Suppressor macrophage treated with lipopolysaccharide for 4 hours (primary cell): ENCODE measurements at places on chromosomes 13 and 19.

DNA sequence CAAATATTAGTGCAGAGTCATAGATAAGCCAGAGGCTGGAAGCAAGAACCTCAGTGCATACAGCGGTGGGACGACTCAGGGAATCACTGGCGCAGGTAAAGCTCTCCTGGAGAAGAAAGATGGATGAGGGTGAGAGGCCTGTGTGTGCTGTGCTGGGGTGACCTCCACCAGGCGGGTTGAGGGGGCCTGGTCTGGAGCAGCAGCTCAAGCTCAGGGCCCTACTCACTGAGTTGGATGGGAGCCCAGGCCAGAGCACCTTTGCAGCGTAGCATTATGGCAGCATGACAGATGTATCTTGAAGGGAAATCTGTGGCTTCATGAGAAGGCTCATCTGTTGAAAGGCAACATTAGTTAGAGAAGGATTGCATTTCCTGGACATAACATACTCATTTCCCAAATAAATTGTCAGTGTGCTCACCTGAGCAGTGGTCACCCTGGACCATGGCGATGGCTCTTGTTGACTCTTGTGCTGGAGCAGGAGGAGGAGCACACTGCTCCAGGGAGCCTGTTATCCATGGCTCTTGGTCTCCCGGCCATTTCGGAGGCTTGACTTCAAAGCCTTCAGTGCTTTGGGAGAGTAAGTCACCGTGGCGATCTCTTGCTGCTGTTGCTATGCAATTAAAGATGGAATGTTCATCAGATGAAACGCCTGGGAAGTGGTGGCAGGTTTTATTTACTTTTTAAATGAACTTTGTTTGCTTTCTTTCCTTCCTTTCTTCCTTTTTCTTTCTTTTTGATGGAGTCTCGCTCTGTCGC lies 25.0 kb downstream of the HNRNPM start:
- DNase-seq: no peak

DNA sequence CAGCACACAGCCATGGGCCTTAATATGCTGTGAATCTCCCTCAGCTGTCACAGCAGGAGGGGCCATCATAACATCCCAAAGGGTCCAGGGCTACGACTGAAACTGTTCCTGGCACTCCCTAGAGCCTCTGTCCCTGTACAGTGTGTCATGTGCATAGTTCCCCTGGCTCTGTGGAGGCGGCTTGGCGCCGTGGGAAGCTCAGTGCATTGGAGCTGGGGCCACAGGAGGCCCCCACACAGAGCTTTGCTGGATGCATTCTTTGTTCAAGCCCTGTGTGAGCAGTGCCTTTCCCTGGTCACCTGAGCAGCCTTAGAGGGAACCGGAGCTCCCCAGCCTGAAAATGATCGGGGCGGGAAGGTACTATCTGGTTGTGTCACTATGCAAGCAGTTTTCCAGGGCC lies 21.4 kb downstream of the UBXN6 start:
- no peak for DNase-seq

DNA sequence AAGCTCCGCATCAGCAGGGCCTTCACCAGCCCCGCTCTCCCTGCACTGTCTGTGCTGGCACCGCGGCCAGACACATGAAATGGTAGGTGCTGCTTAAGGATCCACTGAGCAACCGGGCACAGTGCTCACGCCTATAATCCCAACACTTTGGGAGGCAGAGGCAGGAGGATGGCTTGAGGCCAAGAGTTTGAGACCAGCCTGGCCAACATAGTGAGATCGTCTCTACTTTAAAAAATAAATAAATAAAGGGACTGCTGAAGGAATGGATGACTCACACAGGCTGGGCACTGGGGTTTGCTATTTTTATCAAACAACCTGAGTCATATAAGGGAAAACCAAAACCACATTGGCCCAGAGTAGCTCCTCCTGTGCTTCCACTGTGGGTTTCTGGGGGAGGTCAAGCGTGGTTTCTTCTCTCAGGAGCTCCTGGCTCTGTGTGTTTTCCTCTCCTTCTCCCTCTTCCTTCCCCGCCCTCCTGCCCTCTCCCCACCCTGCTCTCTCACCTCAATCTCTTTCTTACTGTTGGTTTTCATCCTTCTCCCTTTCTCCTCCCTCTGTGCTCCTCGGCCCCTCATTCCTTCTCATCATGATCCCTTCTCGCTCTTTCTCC lies 21.3 kb downstream of the VRK3 start:
- DNase-seq: peak; percentile 78

DNA sequence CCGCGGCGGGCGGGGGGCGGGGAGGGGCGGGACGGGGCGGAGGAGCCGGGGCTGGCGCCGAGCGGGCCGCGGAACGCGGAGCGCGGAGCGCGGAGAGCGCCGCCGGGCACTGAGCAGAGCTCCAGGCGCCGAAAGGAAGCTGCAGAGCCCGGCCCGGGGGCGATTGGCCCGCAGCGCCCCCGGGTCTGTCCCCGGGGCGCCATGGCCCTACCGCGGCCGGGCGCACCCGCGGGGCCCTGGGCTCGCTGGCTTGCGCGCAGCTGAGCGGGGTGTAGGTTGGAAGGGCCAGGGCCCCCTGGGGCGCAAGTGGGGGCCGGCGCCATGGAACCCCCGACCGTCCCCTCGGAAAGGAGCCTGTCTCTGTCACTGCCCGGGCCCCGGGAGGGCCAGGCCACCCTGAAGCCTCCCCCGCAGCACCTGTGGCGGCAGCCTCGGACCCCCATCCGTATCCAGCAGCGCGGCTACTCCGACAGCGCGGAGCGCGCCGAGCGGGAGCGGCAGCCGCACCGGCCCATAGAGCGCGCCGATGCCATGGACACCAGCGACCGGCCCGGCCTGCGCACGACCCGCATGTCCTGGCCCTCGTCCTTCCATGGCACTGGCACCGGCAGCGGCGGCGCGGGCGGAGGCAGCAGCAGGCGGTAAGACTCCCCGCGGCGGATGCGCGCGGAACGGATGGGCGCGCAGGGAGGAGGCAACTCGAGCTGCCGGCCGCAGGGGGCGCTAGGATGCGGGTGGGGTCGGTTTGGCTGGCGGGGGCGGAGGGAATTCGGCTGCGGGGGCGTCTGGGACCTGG lies at the start of gene PDE4A:
PDE4A (plus strand) TSS at position 95 of the 796 bp plus-strand sequence; CDS start at position 322, 227 bp downstream.
- peak; percentile 68 for DNase-seq

GRCh38 chr19:43438291-43439031 lies 23.8 kb downstream of the TEX101 start:
- peak; percentile 23 for DNase-seq

DNA sequence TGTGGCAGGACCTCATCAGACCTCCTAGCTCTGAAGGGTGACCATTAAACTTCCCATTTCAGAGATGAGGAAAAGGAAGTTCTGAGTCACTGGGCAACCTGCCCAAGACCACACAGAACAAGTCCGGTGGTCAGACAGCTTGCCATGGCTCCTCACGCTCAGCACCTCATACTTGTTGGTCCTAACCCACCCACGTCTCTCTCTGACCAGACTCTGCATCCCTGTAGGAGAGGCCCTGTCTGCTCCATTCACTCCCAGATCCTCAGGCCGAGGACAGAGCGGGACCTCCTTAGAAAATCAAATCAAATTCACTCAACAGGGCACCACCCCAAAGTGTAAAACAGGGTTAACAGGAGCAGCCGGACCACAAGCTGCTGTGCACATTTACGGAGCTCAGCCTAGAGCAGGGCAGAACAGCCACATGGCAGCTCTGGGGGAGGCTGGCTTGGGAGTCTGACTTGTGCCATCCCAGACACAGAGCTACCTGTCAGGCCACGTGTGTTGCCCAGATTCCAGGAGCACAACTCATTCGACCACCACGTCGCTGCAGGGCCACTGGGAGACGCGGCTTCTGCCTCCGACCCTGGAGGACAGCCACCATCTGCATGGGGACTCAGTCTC lies 1.7 kb downstream of the MIER2 start:
- peak; percentile 83 for DNase-seq

DNA sequence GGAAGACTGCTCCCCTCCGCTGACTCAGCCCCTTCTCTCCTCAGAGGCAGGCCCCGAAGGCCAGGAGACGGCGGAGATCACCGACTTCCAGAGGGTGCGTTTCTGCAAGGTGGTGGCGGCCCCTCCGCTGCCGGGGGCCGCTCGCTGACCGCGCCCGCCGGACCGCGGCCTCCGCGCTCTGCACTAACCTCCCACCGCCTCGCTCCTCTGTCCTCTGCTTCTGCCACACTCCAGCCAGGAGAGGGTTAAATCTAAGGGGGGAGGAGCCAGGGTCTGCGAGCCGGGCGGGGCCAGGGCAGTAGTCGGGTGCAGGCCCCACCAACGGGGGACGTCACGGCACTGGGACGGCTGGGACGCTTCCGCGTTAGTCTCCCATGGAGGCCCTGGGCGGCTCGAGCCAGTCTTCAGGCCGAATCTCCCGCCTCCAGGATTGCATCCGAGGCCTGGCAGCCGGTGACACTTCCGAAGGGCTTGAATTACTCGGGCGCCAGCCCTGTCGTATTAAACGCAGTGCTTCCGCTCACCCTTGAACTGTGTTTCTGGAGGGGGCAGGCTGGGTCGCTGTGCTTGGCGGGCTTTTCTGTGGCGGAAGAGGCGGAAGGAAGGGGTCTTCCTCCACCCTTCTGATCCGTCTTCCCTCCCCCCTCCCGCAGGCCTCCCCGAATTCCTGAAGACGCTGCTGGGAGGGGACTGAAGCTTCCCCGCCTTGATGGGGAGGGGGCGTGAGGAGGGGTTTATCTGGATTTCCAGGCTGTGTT lies 1.2 kb upstream of the INAFM1 start:
- peak; percentile 94 for DNase-seq

GRCh38 chr13:24392972-24393371 lies 83.6 kb downstream of the C1QTNF9 start:
- no peak for DNase-seq

GRCh38 chr13:75996582-75996981 lies 360.5 kb downstream of the LMO7 start:
- DNase-seq: no peak

- no peak for DNase-seq
Observed at GRCh38 chr13:60018536-60018935, 145.2 kb downstream of the DIAPH3 start.

DNA sequence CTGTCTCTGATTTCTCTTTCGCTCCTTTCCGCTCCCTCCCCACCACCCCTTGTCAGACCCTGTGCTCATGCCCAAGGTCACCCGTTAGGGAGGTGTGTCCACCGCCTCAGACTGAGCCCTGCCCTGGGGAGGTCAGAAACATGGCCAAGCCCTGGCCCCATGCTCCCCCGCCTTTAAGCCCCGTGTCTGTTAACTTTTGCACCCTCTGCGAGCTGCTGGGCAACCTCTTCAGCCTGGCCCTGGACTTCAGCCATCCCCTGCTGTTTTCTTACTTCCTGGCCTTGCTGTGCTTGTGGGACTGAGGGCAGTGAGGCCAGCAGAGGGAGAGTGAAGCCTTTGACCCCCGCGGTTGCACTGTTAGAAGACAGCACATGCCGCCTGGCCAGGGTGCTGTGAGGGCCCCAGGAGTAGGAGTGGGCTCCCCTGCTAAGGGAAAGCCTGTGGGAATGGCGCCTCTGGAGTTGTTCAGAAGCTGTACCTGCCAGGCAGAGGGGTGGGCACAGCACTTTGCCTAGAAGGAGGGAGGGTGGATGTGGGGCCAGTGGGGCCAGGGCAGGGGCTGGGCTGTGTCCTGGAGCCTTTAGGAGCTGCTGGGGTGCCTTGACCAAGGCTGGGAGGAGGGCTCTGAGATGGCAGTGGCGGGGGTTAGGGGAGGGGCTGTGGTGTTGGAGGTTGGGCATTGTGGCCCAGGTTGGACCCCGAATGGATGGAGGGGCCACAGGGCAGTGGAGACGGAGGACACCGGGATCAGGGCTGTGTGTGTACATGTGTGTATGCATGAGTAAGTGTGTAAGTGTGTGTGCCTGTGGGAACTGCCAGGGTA lies 7.9 kb downstream of the UPF1 start:
- no peak for DNase-seq

GRCh38 chr19:1101337-1101698 lies 2.5 kb upstream of the GPX4 start:
- peak; percentile 76 for DNase-seq

GRCh38 chr19:4379383-4380253 lies 20.7 kb downstream of the SH3GL1 start:
- no peak for DNase-seq

DNA sequence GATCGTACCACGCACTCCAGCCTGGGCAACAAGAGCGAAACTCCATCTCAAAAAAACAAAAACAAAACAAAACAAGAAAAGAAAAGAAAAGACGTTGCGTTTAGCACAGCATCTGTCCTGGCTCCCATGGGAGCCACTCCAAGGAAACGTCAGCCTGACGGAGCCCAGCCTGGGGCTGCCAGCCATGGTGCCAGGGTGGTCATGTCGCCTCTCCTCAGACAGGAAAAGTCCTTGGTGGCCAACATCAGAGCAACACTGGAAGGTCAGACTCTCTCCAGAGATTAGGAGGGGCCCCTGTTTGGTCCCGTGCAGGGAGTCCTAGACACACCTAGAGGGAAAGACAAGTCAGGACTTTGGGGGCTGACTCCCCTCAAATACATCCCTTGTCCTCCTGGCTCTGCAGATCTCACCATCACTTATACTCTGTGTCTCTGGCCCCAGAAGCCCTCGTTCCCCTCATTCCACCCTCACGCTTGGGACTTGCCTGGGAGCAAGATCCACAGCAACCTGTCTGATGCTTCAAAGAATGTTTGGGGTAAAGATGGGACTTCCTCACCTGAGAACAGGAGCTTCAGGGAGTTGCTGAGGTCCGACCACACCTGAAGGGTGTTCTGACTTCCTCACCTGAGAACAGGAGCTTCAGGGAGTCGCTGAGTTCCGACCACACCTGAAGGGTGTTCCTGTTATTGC lies 9.3 kb downstream of the LILRA4 start:
- DNase-seq: no peak

DNA sequence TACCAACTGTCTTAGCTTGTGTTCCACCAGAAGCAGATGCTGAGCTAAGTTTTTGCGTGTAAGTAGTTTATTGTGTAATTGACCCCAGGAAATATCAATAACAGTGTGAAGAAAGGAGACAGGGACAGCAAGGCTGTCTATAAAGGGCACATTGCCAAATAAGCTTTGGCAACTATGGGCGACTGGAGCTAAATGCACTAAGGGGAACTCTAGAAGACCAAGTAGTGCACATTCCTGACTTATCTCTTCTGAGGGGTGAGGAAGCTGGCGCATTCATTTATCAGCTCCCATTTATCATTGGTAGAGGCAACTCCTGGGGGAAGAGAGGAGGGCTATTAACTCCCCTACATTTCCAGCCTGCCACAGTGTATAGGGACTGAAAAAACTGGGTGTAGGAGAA lies 135.0 kb downstream of the DLEU7 start:
- no peak for DNase-seq

GRCh38 chr13:79673993-79674377 lies 193.0 kb downstream of the NDFIP2 start:
- DNase-seq: no peak

GRCh38 chr19:45172173-45172572 lies 5.9 kb downstream of the TRAPPC6A start:
- DNase-seq: no peak

- DNase-seq: no peak
Observed at GRCh38 chr13:32609428-32609827, 23.2 kb downstream of the PDS5B start.

DNA sequence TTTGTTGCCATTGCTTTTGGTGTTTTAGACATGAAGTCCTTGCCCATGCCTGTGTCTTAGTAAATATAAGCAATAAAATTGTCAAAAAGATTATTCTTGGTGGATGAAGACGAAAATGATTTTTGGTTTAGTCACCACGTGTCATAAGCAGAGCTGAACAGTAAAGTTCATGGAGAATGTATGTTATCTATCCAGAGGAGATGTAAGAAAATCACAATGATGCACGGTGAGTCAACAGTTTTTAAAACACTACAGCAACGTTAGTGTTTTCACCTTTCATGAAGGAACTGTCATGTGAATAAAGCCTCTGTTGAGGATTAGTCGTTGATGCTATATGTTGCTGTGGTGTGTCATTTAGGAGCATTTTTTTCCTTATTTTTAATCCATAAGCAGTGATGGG lies 137.6 kb downstream of the GPC6 start:
- DNase-seq: no peak

- DNase-seq: no peak
Observed at GRCh38 chr13:73714522-73714921, 419.7 kb downstream of the KLF12 start.

GRCh38 chr13:51541809-51542258 lies 42.4 kb upstream of the WDFY2 start:
- no peak for DNase-seq
